ENCODE measurements at places on chromosomes 3 and 15.

DNA sequence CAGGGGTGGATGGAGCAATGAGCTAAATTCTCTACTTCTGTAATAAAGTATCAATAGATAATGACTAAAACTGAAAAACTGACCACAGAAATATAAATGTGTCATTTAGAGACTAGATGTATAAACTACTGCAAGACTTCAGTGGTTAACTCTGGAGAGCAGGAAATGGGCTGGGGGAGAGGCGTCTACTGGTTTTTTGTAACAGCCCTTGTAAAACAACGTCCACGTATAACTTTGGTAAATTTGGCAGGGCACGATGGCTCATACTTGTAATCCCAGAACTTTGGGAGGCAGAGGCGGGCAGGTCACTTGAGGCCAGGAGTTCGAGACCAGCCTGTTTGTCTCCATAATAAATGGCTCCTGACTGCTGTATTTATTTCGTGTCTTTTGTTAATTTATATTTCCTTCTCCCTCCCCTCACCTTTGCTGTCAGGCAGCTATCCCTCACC is 12.5 kb downstream of the RAB27A start:
- no peak for DNase-seq

GRCh38 chr3:26406636-26407035 is 215.9 kb upstream of the LRRC3B start:
- no peak for DNase-seq

- no peak for DNase-seq
Observed at GRCh38 chr15:90393040-90393439, 5.0 kb downstream of the IQGAP1 start.

DNA sequence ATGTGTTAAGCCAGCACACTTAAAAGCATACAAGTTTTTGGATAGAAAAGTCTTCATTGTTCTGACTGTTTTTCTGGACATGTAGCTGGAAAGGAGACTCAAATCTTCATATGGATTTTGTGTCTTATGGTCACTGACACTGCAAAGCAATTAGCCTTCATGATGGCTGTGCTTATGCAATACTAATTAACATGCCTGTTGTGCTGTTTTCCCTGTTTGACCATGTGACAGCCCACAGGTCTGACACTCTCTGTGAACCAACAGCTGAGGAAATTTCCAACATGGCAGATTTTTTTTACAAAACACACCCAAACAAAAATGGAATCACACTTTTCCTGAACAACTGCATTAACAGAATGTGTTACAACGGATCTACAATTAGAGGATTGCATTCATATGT is 248.4 kb downstream of the ROBO2 start:
- DNase-seq = no peak

DNA sequence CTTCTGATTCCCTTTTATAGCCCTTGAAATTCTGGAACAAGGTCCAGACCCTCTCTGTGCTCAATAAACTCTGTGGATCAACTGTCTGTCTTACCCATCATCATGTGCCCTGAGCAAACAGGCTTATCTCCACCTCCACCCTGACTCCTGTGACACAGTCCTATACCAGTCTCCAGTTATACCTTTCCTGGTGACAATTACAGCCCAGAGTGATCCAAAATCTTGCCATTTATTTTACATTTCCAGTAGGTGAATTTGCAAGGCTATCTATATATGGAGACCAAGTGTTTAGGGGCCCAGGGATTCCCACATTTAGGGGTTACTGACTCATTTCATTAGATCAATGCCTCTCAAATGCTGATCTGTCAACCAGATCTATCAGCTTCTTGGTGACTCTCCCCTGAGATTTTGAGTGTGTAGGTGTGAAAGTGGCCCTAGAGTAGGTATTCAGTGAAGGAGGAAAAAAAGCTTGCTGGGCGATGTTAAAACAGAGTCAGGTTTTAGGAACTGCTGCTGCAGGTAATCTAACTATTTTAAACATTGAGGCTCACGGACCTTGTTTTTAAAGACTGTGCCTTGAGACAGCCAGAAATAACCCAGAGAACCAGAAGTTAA is 229.6 kb upstream of the WNT5A start:
- no peak for DNase-seq

Measured in stimulated activated CD8-positive, alpha-beta memory T cell treated with anti-CD3 and anti-CD28 coated beads, Interleukin-7, amount 100 ng/mL, for 1 hour (primary cell).